ENCODE measurements at places on chromosomes 2 and 18.

DNA sequence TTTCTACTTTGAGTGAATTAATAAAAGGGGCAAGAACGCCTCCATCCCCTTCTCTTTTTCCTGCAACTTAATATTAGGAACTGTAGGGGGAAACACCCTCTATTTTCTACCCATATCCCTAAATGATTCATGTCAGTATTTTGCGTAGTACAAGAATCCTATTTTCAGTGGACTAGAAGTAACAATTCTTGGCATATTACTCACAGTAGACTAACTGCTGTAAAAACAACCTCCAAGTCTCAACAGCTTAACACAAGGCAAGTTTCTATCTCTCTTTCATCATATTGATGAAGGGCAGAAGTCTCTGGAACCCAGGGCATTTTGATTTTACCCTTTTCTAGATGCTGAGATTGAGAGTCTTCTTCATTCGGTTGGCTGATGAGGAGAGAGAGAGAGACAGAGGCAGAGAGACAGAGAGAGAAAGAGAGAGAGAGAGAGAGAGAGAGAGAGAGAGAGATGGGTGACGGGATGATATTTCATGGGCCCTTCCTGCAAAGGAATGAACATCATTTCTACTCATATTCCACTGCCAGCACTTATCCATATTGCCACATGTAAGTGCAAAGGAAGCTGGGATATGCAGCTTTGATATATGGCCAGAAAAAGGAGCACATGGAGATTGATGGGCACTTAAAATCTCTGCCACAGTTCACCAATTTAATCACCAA, 481.6 kb downstream of the LPIN1 start:
- DNase-seq: no peak

DNA sequence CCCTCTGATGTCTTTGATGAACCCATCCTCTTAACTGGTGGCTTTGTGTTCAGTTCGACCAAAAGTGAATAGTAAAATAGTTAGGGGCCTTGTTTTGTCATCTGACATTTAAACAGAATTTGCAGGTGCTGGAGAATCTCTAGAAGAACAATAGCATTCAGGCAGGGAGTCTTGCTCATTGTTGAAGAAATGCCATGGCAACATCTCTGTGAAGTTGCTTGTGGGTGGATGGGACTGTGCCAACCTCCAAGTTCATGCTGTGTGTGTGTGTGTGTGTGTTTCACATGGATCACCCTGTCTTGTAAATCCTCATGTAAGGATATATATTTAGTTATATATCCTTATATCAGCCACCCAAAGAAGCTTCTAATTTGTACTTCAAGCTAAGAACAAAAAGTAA, 66.7 kb downstream of the SKA1 start:
- DNase-seq: no peak

DNA sequence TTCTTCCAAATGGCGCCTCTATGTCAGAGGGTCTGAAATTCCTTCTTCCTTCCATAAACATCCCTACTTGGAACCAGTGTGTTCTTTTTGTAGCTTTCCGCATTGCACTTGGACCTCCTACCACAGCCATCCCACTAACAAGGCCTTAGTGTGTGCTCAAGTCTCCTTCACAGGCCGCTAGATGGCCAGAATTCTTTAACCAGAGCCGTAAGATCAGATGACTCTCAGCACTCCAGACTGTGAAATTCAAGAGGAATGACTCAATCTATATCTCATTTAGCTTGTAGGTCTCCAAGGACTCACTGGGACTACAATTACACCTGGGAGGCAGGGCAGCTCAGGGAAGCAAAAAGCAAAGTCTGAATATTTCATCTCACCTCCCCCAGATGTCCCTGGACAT, 298.9 kb downstream of the EIPR1 start:
- DNase-seq: no peak

- no peak for DNase-seq
Measured at GRCh38 chr2:191376981-191377629, 131.9 kb downstream of the MYO1B start.

GRCh38 chr2:54504866-54505265, 48.7 kb downstream of the SPTBN1 start:
- DNase-seq: no peak

GRCh38 chr2:174597345-174598047, at the start of gene WIPF1:
TSS of gene WIPF1 (minus strand) at chr2:174597804. CDS start at chr2:174585573, 12,231 bp downstream.
- DNase-seq: peak; percentile 75

GRCh38 chr18:2617401-2617998, 38.0 kb upstream of the SMCHD1 start:
- DNase-seq: no peak

DNA sequence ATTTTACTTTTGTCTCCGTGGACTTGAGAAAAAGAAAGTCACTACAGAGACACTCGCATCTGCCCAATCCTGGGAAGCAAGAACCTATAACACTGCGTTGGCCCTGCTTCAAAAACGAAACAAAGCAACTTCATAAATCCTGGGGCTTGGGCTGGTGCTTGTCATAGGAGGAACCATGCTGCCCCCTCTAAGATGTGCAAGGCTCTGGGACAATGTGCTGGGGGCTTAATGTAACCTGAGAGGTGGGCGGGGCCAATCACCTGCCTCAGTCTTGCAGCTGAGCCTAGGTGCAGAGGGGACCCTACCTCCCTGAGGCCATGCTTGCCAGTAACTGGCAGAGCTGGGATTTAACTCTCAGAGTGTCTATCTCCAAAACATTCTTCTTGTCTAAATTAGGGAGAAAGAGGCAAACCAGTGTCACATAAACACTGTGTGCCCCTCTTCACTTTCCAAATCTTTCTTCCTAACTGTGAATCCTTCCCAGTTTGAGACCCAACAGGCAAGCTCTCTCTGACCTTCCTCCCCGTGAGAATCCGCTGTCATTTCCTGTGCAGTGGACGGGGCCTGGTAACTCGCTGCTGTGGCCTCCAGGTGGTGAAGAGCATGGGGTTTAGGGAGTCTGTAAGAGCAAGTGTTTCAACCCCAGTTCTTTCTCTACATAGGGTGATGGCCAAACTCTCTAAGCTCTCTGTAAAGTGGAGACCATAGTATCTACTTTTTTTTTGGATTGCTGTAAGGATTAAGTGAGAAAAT, 115.1 kb downstream of the ACKR3 start:
- no peak for DNase-seq
